ENCODE measurements at places on chromosomes 7 and 10.

GRCh38 chr7:70572571-70572970, 559.4 kb upstream of the GALNT17 start:
- DNase-seq: no peak

DNA sequence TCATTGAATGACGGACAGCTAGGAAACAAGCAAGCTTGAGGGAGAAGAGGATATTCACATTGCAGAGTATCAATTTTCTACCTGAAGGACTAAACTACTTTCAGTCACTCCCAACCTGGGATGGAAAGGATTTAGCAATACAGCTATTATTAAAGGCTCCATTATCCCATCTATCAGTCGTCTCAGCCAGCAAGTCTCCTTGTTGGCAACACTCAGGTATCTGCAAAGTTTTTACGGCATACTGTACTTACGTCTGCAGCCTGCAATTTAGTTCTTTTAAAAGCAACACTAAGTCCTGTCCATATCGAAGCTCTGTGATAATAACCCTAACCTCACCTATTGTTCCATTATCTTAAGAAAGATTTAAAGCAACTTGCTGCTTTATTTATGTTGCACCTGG, 689.4 kb downstream of the PARD3 start:
- no peak for DNase-seq

DNA sequence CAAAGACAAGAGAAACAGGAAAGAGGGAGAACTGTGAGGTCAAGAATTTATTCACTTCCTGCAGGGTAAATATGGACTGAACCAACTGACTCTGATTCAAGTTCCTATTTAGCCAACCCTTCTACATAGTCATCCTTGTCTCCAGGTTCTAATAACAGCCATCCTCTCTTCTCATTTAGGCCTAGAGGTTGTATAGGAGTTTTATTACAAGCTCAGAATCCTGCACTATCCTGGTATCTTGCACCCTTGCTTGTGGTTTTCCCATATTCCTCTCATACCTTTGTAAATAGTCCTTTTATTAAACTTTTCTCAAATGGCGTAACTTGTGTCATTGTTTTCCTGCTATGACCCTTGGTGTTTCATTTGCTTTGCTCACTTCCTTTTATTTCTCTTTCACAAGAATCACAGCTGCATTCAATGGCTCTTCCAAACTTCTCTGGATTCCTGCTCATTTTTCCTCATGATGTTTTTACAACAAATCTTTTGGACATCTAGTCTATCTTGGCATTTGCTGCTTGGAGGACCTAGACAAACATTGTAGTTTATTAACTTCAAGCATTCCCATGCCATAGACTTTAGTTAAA, 12.4 kb upstream of the OR2A5 start:
- no peak for DNase-seq

DNA sequence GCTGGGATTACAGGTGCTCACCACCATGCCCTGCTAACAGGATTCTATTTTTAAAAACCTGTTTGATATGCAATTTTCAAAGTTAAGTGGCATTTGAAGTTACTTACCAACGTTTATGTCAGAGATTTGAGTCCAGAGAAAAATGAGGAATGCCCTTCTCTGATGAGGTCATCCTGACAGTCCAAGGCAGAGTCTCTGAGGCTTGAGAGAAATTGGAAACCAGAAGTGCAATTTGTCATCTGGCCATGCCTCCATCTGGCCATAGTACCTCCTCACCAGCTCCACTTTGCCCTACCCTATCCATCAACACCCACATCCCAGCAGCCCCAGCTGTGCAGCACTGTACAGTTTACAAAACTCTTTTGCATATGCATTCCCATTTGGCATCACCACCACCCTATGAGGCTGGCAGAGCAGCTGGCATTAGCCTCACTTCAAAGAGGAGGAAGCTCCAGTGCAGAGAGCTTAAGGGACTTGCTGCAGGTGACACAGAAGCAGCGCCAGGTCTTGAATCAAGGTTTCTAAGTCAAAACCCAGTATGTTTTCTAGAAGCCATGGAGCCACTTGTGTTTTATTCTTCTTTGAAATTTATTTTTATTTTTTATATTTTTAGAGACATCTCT, 54.5 kb upstream of the PDZD8 start:
- no peak for DNase-seq

DNA sequence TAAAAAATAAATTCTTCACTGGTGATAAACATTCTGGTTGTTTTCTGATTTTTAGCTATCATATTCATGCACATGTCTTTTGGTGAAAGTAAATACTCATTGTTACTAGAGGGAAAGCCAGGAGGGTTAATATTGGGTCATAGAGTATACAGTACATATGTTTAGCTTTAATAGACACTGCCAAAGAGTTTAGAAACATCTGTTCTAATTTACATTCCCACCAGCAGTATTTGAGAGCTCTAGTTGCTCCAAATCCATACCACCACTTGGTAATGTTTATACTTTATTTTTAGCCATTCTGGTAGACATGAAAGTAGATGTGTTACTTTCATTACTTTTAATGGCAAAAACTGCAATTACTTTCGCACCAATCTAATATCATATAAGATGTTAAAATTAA, 108.8 kb downstream of the MKX start:
- DNase-seq: no peak

- no peak for DNase-seq
These were observed 223.5 kb downstream of the GLRX3 start for GRCh38 chr10:130359711-130360110.

DNA sequence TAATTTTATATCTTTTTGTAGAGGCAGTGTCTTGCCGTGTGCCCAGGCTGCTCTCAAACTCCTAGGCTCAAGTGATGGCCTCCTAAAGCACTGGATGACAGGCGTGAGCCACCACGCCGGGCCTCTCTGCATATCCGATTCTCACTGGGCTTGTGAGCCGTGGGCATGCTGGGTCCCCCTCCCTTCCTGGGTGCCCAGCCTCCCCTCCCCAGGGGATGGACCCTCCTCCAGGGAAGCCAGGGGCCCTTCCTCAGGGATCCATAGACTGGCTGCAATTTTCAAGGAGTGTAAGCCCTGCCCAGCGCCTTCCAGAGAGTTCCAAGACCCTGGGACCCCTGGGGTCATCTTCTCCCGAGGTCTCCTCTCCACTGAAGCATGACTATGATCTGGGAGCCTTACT, 23.7 kb upstream of the ELFN1 start:
- no peak for DNase-seq

GRCh38 chr10:11612021-11613001, 861 bp upstream of the USP6NL start:
- no peak for DNase-seq

DNA sequence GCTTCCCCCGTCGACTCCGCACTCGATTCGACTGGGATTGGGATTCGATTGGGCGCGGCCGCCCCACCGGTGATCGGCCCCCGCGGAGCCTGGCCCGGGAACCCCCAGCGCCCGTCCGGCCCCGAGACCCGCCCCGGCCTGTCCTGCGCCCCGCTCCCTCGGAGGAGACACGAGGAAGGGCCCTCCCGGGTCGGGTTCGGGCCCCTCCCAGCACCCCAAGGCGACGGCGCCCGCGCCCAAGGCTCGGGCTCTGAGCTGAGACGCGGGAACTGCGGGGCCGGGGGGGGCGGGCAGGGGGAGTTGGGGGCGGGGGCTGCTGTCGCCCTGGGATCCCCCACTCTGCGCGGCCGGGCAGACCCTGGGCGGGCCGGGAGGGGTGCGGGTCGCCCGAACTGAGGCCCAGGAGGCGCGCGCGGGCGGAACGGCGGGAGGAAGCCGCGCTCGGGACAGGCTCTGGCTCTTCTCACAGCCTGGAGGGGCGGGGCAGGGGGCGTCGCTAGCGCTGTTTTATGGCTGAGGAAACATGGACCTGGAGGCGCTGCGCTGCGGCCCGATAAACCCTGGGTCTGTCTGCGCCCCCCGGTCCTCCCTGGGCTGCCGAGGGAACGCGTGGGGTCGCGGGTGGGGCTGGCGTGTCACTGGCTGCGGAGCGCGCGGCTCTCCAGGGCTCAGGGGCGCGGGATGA, 1.7 kb upstream of the NKX6-2 start:
- DNase-seq: no peak

GRCh38 chr10:116325987-116326386, 1.7 kb downstream of the CCDC172 start:
- no peak for DNase-seq

- DNase-seq: no peak
These were observed 24.8 kb downstream of the STK32C start for GRCh38 chr10:132282667-132283603.

- peak; percentile 45 for DNase-seq
These were observed 56.5 kb upstream of the PCGF5 start for GRCh38 chr10:91163869-91164474.

DNA sequence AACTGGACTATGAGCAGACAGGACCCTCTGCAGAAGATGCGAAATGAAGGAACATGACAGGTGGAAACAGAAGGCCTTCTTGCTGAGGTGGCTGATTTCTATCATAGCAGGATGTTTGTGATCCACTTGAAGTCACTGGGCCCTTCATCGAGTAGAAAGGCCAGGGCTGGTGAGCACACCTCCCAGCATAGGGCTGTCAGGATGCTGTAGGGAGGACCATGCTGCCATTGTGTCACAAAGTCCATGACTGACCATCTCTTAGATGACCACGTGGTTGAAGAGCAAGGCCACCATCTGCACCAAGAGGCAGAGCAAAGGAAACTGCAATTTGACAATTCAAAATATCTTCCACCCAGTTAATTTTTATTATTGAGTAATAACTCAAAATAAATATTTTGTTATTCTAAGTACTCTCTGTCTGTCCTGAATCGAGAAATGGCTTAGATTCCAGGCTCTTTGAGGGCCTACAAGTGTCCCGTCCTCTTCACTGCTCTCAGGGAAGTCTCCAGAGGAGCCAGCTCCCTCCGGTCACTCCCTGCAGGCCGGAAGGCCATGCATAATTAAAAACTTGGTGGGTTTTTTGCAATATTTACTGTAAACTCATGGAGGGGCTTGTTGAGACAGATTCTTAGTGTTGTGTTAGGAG, 249.3 kb upstream of the ZMIZ1 start:
- no peak for DNase-seq

GRCh38 chr10:44415121-44415520, 30.2 kb upstream of the CXCL12 start:
- DNase-seq: no peak

GRCh38 chr10:64081947-64082482, 560.8 kb downstream of the REEP3 start:
- DNase-seq: no peak

GRCh38 chr10:24901686-24902399, 50.6 kb downstream of the PRTFDC1 start:
- DNase-seq: peak; percentile 17

- DNase-seq: no peak
These were observed 65.6 kb downstream of the SCRN1 start for GRCh38 chr7:29924006-29924405.

- DNase-seq: no peak
These were observed 6.9 kb upstream of the RAPGEF5 start for GRCh38 chr7:22363756-22364422.

DNA sequence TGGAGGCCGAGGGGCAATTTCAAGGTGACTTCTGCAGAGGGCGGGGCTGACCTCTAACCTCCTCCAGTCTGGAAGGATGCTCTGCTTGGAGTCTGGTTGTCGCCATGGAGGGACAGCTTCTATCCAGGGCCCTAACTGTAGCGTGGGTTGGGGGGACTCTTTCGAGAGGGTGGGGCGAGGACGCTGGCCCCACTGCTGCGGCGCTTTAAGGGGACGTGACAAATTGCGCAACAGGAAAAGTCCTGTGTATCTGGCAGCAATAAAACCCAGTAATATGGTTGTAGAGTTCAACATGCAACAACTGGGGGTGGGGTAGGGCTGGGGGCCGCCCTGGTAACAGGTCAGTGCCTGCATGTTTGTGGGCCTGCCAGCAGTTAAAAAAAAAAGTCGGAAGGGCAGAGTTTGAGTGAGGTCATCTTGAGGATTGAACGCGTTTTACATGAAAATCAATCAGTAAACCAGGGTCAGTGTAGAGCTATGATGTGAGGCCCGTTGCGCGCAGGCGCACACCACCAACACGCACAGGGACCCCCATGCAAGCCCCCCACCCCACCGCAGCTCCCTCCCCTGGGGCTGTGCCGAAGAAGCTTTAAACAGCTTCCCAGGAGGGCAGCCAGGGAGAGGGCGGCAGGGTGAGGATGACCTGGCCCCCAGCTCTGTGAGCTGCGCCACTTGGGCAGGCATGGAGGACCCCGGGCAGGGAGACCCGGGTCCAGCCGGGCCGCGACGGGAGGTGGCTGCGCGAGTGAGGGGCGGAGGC, 4.3 kb downstream of the SHH start:
- no peak for DNase-seq

- DNase-seq: no peak
These were observed 32.0 kb downstream of the SEMA3A start for GRCh38 chr7:84162584-84162983.
